ENCODE measurements at places on chromosomes 2 and 18. TPM values are rescaled to one million over a fixed set of nuclear protein-coding genes. Genes with fewer than 3 reads are reported as not detected.

- DNase-seq = no peak
Observed at GRCh38 chr18:46892842-46893241, 24.5 kb downstream of the PIAS2 start.

GRCh38 chr2:207128867-207129266 lies 36.9 kb downstream of the KLF7 start:
- DNase-seq = no peak

CCDC121 gene
- 4.5 TPM for polyA plus RNA-seq

NYAP2 gene
- 0.15 TPM for polyA plus RNA-seq

GRCh38 chr2:41912337-41912736 lies 135.5 kb upstream of the PKDCC start:
- DNase-seq = no peak

RFX8 gene
- polyA plus RNA-seq = not detected

DNA sequence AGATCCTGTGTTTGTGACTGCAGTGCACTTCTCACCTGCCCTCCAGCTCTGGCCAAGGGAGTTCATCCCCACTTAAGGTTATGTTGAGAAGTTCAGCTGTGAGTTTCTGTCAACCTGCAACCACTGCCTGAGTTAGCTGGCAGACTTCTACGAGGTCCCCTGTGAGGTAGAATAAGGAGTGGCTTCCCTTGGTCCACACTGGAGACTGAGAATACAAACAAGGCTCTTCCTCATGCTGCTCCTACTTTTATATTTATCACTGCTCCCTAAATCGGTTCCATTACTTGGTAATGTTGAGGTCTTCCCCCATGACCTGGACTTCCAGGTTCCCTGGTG lies 353.2 kb upstream of the CWC22 start:
- DNase-seq = no peak

DNA sequence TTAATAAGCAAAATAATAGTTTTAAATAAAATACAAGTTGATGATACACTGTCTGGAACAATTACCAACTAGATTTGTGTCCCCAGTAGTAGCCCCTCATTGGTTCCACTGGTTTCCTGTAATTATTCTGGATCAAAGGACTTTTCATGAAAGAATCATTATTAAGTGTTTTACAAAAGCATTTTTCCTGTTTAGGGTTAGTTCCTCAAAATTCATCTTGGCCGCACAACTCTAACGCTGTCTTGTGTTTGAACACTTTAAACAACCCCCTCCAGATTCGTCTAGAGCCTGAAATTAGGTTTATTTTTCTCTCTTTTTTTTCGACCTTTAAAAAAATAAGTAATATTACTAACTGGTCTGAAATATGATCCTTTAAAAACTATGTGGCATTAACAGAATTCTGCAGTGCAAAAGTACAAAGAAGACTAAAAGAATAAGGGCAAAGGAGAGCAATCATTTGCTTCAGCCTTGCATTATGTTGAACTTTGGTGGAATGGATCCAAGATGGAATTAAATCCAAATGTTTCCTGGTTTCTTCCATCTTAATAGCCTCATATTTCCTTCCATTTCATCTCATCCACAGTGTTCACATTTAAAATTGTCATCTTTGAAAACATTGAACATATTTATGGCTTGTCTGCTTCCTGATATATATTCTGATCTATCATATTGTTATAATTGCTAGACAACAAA lies 678.4 kb downstream of the IRS1 start:
- DNase-seq = no peak

GPBAR1 gene
- polyA plus RNA-seq = 0.46 TPM

- DNase-seq = no peak
Observed at GRCh38 chr2:49943944-49944778, 789.8 kb upstream of the FSHR start.

GRCh38 chr2:101802329-101802728 lies 104.8 kb downstream of the MAP4K4 start:
- DNase-seq = no peak

DNA sequence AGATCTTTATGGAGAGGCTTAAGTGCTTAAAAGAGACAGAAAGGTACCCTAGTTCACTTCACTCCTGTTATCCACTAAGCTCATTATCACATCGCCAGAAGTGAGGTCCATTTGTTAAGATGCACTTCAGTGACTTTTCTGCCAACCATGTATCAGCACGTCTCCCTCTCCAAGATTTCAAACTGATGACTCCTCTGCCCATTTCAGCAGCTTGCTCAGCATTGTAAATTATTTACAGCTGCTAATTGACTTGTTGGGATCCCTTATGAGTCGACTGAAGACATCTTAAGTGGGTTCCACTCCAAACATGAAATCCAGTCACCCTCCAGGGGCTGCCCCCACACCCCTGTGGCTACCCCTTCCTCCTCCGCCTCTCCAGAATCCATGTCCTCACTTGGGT lies 37.3 kb downstream of the DIPK1C start:
- no peak for DNase-seq

STON1 gene
- polyA plus RNA-seq = 22.2 TPM

GRCh38 chr2:164220265-164220664 lies 401.0 kb downstream of the GRB14 start:
- no peak for DNase-seq

GRCh38 chr2:218354850-218355443 lies 1.7 kb upstream of the CATIP start:
- DNase-seq = no peak

GRCh38 chr2:207928079-207928478 lies 97.2 kb downstream of the PLEKHM3 start:
- DNase-seq = no peak

NEU4 gene
- polyA plus RNA-seq = 6.4 TPM

PLA2R1 gene
- polyA plus RNA-seq = 7.9 TPM

DNA sequence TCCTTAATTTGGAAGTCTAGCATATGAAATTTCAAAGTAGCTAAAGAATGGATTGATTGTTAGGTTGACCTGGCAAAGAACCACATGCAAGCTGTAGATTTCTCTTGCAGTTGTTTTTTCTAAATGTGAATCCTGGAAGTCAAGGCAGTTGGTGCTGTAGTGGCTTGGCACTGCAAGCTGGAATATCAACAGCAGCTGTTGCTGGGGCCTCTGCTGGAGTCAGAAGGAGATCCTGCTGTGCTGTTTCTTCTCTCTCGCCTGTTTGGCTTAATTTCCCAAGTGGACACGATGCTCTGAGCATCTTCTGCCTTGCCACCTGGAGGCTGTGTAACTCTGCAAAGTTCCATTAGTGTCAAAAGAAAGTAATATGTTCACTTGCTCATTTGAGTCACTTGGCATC lies 12.6 kb downstream of the PIK3C3 start:
- DNase-seq = no peak

SGO2 gene
- 1.00 TPM for polyA plus RNA-seq

GRCh38 chr2:106953236-106953635 lies 67.3 kb upstream of the ST6GAL2 start:
- no peak for DNase-seq

GRCh38 chr2:46386763-46387162 lies 89.6 kb downstream of the EPAS1 start:
- DNase-seq = peak; percentile 28

DNA sequence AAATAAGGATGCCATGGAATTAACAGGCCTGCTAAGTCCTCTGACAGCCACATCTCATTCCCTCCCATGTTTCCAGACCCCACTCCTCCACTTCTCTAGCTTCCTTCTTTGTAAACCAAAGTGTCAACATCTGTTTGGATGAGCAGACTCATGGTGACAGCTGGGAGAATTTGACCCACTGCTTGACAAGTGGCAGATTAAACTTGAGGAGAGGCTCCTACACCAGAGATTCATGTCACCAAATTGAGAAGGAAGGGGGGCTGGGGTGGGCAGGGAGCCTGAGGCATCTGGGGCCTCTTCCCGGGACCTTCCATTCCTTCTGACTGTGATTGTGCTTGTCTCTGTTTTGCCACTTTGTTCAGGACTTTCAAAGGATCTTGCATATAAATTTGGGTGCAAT lies 41.0 kb upstream of the IGFBP5 start:
- no peak for DNase-seq

SMYD1 gene
- not detected for polyA plus RNA-seq

GRCh38 chr2:217338306-217338916 lies 478.5 kb upstream of the TNP1 start:
- no peak for DNase-seq

DNA sequence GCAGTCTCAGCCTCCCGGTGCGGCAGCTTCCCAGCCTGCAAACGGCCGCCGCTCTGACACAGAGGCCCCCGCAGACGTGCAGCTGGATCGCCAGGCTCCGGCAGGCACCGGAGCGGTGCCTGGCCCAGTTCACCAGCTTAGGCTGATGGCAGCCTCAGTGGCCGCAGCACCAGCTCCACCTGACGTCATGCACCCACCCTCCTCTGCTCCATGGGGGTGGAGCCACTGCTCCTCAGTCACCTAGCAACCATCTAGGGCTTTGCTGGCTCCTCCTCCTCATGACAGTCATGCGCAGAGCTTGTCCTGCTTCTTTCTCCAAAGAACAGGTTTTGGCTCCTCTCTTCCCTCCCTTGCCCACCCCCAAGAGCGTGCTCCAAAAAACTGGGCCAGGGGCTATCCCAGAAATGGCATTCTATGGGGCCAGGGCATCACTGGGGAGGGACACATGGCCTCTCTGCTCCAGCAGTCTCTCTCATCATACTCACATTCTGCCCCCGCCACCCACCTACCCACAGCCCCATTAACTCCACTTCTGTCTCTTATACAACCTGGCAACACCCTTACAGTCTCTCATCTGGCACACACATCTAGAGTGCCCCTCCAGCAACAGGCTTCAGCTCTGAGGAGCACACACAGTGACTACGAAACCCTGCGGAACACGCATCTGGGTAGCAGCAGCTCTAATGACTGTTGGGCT lies 5.5 kb downstream of the DCTN1 start:
- DNase-seq = peak; percentile 89

GRCh38 chr18:37428288-37428974 lies 137.2 kb downstream of the CELF4 start:
- no peak for DNase-seq

DNA sequence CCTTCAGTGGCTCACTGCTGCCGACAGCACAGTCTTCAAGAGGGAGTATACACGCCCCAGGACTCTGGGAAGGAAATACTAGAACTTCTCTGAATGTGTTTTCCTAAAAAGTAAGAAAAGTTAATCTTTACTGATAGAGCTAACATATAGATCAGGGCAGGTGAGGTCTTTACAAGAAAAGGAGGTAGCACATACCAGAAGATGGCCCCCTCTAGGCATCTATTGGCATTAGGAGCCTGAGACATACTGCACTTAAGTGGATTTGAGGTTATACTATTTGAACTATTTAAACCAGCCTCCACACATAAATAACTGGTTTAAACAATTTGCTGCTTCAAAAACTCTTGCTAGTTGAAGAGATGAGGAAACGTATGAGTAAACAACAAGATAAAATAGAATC lies 406.1 kb downstream of the SETBP1 start:
- no peak for DNase-seq

- DNase-seq = no peak
Observed at GRCh38 chr2:59034837-59035236, 793.7 kb upstream of the FANCL start.

GRCh38 chr2:230205721-230206120 lies 14.1 kb downstream of the SP110 start:
- no peak for DNase-seq

- peak; percentile 77 for DNase-seq
Observed at GRCh38 chr2:120879431-120880295, 144.0 kb downstream of the GLI2 start.

DNA sequence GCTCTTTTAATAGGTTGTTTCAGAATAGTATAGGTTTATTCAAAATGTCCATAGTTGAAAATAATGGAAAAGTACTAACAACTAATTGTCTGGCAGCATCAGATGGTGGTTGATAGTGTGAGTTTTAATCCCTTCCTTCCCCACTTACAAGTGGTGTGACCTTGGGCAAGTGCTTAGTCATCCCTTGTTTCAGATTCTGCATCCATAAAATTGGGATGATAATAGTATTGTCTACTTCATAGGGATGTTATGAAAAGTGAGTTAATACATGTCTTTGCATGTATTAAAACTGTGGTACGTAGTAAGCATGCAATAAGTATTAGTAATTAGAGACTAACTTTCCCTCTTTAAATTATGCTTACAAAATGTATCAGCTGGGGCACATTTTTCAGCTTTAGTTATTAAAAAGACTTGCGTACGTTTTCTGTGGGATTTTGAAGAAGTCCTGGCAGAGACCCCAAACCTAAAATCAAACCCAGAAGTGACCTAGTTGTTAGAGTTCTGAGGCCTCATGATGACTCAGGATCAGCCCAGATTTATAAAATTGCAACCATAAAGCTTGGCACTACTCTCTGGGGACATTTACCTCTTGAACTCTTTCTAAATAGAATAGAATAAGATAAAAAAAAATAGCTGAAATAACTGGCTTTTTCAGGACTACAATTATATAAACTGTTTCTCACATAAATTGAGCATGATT lies 8.6 kb downstream of the ITGA4 start:
- no peak for DNase-seq

DNA sequence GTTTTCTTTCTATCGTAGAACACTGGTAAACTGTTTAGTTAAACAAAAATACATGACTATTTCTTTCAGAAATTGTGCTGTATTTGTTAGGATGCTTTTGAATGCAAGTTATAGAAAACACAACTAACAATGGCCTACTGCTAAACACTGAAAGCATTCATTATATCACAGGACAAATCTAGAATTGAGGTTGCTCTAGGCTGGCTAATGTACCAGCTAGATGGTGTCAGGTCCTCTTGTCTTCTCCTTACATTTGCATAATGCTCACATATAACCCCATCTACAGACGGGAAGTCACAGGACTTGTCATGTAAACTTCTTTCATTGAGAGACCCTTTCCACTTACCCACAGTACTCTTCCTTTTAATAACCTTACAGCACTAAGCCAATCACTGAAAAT lies 586.8 kb downstream of the DSC3 start:
- no peak for DNase-seq

SLC8A1 gene
- polyA plus RNA-seq = 0.38 TPM

L3MBTL4 gene
- polyA plus RNA-seq = 1.3 TPM

NLRC4 gene
- 2.3 TPM for polyA plus RNA-seq

LIMS3 gene
- 4.7 TPM for polyA plus RNA-seq

SERPINB12 gene
- not detected for polyA plus RNA-seq

- DNase-seq = no peak
Observed at GRCh38 chr2:229150317-229150716, 120.8 kb downstream of the PID1 start.

DNA sequence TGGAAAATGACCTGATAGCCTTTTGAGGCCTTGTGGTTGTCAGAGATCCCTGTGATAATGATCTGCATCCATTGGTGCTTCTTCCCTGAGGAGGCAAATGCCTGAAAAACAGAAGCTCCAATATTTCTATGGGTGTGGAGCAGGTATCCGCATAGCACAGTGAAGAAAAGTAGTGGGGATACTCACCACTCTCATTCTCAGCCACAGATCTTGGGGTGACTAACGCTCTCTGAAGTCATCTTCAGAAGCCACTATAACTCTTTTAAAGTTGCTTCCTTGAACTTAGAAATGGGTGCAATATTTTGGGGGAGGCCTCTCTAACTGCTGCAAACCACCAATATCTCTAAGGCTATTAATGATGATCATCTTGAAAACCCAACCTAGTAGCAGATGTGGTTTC lies 46.2 kb downstream of the ARHGAP15 start:
- DNase-seq = no peak

- DNase-seq = no peak
Observed at GRCh38 chr2:226352941-226353560, 446.6 kb downstream of the IRS1 start.

Measured in aorta (tissue), 5 donors.